ENCODE measurements at places on chromosomes 5 and 9.

GRCh38 chr9:76359365-76359764 lies 34.9 kb downstream of the RFK start:
- DNase-seq = no peak

- peak; percentile 31 for DNase-seq
Measured at GRCh38 chr5:175728885-175729828, 71.3 kb downstream of the HRH2 start.

GRCh38 chr9:135009794-135010585 lies 77.5 kb upstream of the OLFM1 start:
- DNase-seq = no peak

DNA sequence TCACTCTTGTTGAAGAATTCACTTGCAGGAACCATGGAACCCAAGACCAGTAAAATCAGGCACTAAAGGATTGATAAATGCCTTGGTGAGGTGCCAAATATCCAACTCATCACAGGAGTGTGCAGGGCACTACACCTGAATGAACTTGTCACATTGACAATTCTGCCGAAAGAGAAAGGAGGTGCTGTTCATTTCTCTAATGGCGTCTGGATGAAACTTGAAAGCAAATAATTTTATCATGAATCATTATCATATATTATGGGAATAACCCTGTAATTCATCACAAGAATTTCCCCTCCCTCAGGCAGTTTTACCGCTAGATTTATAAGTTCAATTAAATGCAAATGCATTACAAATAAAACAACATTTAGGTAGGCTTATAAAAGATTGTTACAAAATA lies 360.0 kb downstream of the GLIS3 start:
- no peak for DNase-seq

DNA sequence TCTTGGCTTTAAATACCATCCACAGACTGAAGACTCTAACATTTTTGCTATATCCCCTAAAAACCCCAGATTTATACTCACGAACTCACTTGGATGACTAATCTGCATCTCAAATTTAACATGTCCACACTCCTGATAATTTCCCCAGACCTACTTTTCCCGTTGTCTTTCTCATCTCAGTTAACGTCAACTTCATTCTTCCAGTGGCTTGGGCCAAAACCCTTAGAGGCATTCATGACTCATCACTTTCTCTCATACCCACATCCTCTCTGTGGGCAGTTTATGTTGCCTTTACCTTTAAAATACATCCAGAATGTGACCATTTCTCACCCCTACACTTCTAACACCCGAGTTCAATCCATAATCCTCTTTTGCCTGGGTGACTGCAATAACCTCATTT lies 96.7 kb downstream of the EDIL3 start:
- no peak for DNase-seq

GRCh38 chr5:151805414-151806223 lies 33.9 kb downstream of the G3BP1 start:
- DNase-seq = no peak

GRCh38 chr5:5967944-5968343 lies 410.4 kb downstream of the MED10 start:
- no peak for DNase-seq

GRCh38 chr9:114790521-114790920 lies 15.3 kb downstream of the TNFSF15 start:
- no peak for DNase-seq

DNA sequence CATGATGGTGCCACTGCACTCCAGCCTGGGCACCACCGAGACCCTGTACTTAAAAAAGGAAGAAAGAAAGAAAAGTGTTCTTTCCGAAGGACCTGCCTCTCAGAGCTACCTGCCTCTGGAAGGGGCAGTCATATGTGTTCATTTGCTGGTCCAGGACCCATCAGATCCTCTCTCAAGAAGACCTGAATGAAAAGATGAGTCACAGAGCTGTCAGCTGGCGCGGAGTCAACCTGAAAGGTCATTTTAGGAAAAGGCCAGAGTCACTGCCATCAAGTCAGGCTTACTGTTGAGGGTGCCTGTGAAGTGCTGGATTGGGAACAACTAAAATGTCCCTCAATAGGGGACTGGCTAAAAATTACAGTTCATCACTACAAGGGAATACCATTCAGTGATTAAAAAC lies 14.9 kb upstream of the HRH2 start:
- DNase-seq = no peak

GRCh38 chr9:136576269-136576626 lies 30.4 kb upstream of the NOTCH1 start:
- DNase-seq = no peak

- no peak for DNase-seq
Measured at GRCh38 chr9:36956908-36957307, 77.2 kb downstream of the PAX5 start.

- no peak for DNase-seq
Measured at GRCh38 chr5:144913661-144914060, 743.0 kb downstream of the KCTD16 start.

- DNase-seq = no peak
Measured at GRCh38 chr5:38426986-38427950, 129.2 kb downstream of the LIFR start.

GRCh38 chr9:80556631-80557030 lies 984.9 kb downstream of the TLE4 start:
- DNase-seq = no peak

DNA sequence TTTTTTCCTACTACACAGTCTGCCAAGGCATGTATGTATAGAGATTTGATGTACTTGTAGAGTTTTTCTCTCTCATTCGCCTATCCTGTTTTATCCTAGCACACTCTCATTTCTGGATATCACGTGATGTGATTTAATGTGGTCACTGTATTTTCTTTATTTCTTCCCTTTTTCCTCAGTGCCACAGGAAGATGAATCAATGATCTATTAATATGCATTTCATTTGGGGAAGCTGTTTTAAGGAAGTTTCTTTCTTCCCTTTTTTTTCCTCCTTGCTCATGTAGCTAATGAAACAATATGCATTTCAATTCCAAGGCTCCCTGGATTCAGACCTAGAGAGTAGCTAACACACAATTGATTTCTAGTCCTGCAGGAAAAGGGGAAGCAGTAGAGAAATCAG lies 506.3 kb upstream of the WWC1 start:
- DNase-seq = no peak

GRCh38 chr5:17315710-17316221 lies 98.3 kb downstream of the BASP1 start:
- DNase-seq = no peak

DNA sequence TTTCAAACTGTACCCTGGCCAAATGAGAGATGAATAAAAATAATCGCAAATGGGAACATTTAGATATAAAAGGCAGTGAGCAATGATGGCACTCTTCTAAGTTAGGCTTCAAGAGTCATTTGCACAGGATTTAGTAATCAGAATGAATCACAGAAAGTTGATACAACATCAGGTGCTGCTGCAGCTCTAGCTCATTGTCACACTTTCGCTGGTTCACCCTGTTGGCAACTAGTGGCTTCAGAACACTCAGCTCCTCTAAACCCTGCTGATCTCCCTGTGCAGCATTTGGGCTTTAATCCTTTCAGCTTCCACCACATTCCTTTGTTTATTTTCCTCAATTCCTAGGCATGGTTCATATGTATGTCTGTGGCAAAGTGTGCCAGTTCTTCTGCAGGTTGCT lies 2071.2 kb upstream of the CDH6 start:
- DNase-seq = no peak

GRCh38 chr5:8528106-8528505 lies 659.2 kb downstream of the MTRR start:
- DNase-seq = no peak

DNA sequence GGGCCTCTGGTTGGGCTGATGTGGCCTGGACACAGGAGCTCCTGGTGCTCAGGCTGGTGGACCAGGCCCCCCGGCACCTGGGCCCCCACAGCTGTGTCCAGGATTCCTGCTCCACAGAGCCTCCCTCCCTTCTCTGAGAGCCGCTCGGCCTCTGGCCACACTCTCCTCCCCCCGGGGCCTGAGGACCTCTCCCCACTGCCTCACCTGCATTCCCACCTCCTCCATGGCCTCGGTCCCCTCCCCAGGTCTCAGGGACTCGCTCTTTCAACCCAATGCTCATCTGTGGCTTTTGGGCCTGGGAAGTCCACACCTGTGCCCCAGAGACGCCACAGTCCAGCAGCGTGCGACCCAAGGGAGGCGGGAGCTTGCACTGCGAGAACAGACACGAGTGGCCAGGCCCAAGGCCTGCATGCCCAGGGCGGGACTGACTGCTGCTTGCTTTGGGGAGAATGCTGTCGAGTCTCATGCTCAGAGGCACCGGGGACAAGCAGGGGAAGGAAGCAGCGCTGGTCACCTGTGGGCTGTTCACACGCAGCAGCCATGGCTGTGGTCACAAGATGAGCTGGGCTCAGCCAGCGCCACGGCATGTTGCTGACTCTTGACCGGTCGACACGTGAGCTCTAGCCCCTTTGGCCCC lies 14.6 kb downstream of the PAEP start:
- DNase-seq = no peak

DNA sequence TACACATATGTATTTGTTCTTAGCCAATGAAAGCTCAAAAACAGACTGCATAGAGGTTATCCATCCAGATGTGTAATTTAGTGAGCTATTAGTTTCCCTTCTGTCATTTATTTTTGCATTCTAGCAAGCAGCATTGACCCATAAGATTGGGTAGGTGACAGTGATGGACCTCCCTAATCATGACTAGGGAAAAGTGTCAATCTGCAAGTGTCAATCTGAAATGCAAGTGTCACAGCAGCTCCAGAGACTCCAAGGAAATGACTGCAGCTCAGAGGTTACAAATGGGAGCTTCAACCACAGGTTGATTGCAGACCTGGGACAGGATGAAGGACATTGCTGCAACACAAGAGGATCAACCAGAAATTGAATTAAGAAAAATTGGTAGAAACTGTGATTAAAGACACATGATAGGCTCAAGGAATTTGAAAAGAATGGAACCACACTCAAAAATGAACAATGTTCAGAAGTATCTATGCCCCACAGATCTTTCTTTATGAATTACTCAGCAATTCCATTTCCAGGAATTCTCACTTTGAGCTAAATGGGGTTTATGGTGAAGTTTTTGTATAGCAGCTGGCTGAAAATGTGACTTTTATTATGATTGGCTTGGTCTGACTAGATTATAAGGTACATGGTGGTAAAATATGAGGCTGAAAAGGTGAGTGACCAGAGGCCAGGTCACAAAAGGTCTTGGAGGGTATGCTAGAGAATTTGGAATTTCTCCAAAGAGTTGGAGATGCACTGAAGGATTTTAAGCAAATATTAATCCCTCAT lies 59.6 kb upstream of the HTR4 start:
- no peak for DNase-seq

DNA sequence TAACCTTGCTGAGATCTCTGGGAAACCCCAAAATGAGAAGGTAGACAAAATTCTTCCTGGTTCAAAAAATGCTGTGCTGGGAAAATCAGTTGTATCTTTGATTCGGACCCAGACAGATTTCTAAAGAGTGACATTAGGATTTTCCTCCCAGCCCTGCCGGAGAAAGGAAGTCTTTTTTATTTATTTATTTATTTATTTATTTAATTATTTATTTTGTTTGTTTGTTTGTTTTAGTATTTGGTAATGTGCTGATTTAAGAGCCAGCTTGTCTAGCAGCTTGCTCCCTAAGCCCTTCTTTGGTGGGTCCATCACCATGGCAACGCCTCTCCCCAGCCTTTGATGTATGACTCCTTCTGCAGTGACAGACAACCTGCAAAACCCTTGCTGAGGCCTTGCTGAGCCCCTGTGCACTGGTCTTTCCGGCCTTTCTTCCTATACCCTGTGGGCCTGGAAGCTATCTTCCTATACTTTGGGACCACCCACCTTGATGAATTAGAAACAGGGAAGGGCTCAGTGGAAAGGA lies 60.6 kb upstream of the AFAP1L1 start:
- no peak for DNase-seq

GRCh38 chr9:68473790-68474189 lies 66.9 kb downstream of the TMEM252 start:
- DNase-seq = no peak

GRCh38 chr5:119398727-119399466 lies 43.1 kb downstream of the TNFAIP8 start:
- no peak for DNase-seq

- no peak for DNase-seq
Measured at GRCh38 chr9:20929276-20929675, 102.2 kb downstream of the HACD4 start.

DNA sequence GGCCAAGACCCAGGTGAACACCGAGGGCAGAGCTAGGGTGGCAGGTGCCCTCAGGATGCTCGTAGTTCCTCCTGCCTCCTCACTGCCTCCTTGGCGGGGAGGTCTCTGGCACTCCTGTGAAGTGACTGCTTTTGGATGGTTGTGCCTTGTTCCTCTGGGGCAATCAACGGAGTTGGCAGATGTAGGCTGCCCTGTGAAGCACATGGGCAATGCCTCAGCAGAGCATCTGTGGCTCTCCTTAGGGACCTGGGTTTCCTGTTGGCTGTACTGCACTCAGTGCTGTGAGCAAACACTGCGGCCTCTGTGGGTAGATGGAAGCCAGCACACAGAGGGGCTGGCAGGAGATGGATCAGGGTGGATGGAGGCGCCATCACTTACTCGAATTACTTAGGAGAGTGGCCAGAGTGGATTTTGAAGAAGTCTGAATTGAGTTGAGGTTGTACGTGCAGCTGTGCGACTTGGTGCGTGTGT lies 71.4 kb upstream of the COL5A1 start:
- DNase-seq = no peak

GRCh38 chr5:180006141-180006540 lies 65.4 kb downstream of the RNF130 start:
- DNase-seq = no peak

- no peak for DNase-seq
Measured at GRCh38 chr5:102720969-102721368, 34.1 kb upstream of the PAM start.

GRCh38 chr5:1876660-1877064 lies 6.1 kb downstream of the IRX4 start:
- DNase-seq = no peak

DNA sequence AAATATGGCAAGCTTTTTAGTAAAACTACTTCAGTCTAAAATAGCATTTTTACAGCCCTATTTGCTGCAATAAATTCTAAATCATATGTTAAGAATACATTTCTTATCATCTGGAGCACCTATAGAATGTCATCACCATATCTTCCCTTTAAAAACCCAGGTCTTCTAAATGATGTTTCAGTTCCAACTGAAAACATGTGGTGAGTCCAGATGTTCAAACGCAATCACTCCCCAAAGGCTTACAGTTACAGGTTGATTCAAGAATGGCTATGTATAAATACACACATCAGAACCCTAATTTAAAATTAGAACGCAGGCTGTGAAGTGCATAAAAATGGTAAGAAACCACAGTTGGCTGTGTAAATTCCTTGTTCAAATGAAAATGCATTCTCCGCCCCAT lies 796.3 kb downstream of the MAT2B start:
- DNase-seq = no peak

DNA sequence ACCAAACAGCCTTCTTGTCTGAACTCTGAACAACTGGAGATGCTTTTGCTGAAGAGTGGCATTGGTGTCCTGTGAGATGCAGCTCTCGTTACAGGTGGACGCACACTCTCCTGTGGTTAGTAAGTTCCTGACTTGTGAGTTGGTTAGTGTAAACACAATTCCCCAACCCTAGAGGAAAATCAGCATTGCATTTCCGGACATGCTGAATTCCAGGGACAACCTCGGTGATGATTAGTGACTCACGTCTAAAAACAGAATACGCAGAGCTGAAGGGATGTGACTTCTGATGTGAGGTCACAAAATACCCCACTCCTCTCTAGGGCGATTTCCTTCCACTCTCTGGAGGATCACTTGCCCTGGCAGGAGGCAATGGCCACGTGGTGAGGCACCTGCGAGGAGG lies 5.0 kb downstream of the OR2V2 start:
- no peak for DNase-seq

GRCh38 chr5:142686968-142687367 lies 1.1 kb upstream of the FGF1 start:
- DNase-seq = no peak

GRCh38 chr9:21524099-21524830 lies 42.2 kb upstream of the IFNE start:
- DNase-seq = no peak
